ENCODE measurements at places on chromosomes 12 and 14. TPM values are rescaled to one million over a fixed set of nuclear protein-coding genes. Genes with fewer than 3 reads are reported as not detected.

- DNase-seq: no peak
Measured at GRCh38 chr14:69753860-69754259, 13.1 kb upstream of the SRSF5 start.

DNA sequence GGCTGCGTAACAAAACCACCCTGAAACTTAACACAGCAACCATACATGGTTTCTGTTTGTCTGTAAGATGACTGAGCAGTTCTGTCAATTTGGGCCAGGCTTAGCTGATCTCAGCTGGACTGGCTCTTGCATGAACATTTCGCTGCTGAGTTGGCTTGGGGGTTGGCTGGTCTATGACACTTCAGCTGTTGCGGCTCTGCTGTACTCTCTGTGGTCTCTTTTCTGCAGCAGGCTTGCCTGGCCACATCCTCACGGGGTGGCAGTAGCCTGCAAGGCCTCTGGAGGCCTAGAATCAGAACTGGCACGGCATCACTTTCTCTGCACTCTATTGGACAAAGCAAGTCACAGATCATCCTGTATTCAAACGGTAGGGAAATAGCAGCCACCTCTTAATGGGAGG is 216.2 kb downstream of the BCL11B start:
- DNase-seq: no peak

GRCh38 chr12:4856596-4856995 is 53.1 kb upstream of the KCNA1 start:
- DNase-seq: no peak

- no peak for DNase-seq
Measured at GRCh38 chr14:98070536-98070935, 1201.5 kb downstream of the BCL11B start.

The TTLL5 gene
- 10.1 TPM for total RNA-seq

GRCh38 chr14:94867946-94868771 is 98.2 kb upstream of the GSC start:
- no peak for DNase-seq

The MFAP5 gene
- total RNA-seq: 0.65 TPM

DNA sequence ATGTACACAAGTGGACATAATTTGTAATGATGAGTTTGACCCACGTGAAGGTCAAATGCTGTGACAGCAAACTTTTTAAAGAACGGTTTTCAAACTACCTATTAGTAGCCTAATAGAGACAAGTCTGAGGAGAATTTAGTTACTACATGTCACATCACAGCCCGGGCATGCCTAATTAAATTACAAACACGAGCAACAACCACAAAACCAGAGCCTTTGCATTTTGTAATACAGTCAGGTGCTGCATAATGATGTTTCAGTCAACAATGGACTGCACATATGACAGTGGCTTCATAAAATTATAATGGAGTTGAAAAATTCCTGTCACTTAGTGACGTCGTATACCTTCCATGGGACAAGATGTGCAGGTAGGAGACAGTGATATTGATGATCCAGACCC is 274.5 kb downstream of the DACT1 start:
- DNase-seq: no peak

The UNC119B gene
- total RNA-seq: 15.5 TPM

GRCh38 chr12:62299617-62300016 is 39.4 kb downstream of the USP15 start:
- no peak for DNase-seq

Data from A172 (cell line).